ENCODE measurements at places on chromosomes 2 and 18. TPM values are rescaled to one million over a fixed set of nuclear protein-coding genes. Genes with fewer than 3 reads are reported as not detected.

FEV gene
- not detected for total RNA-seq

CYP20A1 gene
- total RNA-seq: 41.7 TPM

NCKAP5 gene
- total RNA-seq: 4.3 TPM

IL1R2 gene
- 1.7 TPM for total RNA-seq

KANSL1L gene
- 18.6 TPM for total RNA-seq
